ENCODE measurements at places on chromosomes 3 and 15.

- no peak for DNase-seq
These were observed 41.8 kb downstream of the IL5RA start for GRCh38 chr3:3068358-3068881.

- DNase-seq, result no peak
These were observed 1.0 kb downstream of the MAPKAPK3 start for GRCh38 chr3:50617911-50618481.

DNA sequence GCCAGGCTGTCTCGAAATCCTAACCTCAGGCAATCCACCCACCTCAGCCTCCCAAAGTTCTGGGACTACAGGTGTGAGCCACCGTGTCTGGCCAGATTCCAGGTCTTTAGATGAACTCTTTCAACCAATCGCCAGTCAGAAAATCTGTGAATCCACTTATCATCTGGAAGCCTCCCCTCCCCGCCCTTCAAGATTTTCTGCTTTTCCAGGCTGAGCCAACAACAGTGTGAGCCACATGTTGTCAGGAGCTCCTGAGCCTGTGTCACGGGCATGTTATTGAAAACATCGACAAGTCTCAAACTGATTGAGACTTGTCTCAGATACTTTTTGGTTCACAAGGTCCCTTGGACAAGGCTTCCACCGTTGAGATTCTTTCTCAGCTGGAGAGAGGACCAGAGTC is 52.0 kb upstream of the TRPM1 start:
- no peak for DNase-seq

DNA sequence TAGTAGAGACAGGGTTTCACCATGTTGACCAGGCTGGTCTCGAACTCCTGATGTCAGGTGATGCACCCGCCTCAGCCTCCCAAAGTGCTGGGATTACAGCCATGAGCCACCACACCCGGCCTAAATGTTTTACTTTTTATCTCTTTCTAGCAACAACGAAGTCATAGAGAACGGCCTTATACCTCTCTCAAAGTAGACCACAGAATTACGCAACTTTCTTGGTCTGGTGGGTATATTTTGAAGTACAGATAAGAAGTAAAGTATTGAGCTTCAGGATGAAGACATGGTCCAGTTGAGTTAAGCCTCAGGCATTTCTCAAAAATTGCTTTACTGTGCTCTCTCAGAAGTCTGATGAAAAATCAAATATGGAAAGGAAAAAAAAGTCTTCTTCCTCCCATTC is 30.6 kb downstream of the FAM240A start:
- no peak for DNase-seq

- DNase-seq, result no peak
These were observed 71.2 kb downstream of the CYP19A1 start for GRCh38 chr15:51267051-51267702.
